Nephron progenitor cell (in vitro differentiated cells): ENCODE measurements at places on chromosomes 5 and 9.

DNA sequence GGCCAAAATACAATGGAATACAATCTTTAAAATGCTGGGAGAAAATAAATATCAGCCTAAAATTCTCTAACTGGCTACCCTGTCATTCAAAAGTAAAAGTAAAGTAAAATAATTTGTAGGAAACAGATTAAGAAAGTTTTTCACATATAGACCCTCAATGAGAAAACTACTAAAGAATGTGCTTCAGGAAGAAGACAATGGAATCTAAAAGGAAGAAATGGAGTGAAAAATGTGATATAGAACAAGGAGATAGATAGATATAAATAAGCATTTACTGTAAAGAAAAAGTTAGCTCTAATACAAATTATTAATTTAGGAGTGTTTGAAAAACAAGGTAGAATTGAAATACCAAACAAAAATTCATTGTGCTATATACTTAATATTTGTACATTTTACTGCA is 368.6 kb upstream of the MPDZ start:
- DNase-seq, result no peak

DNA sequence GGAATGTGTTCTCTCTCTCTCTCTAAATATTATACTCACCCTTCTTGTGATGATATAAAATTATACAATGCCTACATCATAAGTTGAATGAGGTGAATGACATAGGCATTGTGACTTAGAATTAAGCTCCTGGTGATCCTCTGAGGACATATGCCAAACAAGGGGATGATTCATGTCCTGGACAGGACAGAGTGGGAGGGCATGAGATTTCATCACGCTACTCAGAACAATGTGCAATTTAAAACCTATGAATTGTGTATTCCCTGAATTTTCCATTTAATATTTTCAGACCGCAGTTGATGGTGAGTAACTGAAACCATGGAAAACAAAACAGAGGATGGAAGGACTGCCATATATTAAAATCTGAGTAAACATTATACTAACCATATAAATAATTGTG is 782.2 kb upstream of the NUDT12 start:
- DNase-seq, result no peak

GRCh38 chr5:179595916-179596315 is 27.6 kb downstream of the HNRNPH1 start:
- no peak for DNase-seq

GRCh38 chr5:38478878-38479277 is 77.6 kb downstream of the LIFR start:
- no peak for DNase-seq

DNA sequence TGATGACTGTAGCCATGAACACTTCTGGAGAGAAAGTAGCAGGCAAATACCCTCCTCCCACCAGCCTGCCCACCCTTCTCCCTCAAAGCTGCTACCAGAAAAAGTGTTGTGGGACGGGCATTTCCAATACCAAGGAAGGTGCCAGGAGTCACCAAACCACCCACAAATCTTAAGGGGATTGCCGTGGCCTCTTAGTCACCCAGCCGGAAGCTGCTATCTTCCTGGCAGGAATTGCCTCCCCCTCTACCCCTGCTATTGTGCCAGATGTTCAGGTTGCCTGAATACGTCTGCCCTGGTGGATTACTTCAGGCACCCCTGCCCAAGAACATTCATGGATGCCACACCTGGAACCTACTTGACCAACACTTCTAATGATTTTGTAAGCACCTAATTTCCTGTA is 156.1 kb downstream of the TTC39B start:
- DNase-seq, result no peak

- no peak for DNase-seq
These were observed 131.1 kb downstream of the OR2K2 start for GRCh38 chr9:111198936-111199335.

DNA sequence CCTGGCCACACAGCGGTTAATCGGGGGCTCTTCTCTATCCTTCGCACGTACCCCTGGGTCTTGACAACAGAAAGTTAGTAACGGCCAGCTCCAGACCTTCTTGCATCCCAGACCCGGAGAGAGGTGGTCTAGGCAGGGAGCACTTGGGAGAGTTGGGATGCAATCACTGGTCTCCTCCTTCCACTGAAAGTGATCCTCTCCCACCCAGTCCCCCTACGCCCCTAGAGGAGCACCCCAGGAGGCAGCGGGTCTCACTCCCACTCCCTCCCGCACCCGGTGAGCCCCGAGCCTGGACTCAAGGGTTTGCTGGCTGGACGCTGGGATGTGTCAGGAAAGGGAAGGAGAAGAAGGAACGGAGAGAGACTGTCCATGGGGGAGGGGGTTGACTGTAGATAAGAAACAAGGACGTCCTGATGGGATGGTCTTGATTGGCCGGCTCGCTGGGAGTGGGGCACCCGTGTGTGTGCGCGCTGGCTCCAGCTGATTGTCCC is 2.0 kb downstream of the RORB start:
- peak; percentile 4 for DNase-seq

GRCh38 chr9:87601176-87601575 is 103.5 kb downstream of the DAPK1 start:
- DNase-seq, result no peak
